Peyer's patch (tissue), 4 donors: ENCODE measurements at places on chromosomes 2 and 18.

DNA sequence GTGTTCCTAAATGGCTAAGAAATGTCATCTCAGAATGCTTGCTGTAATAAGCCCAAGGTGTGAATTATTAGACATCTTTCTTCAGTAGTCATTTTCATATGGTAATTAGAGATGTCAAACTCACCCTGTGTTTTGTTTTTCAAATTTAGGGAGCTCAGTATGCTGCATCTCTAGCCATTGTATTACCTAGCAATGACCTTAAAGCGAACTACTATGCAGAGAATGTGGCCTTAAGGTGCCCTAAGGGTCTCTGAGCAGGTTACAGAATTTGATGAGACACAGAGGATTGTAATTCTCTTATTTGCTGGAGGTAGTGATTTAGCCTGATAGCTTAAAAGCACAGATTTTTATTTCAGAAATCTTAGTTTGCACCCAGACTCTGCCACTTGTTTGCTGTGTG, 1052.6 kb upstream of the DDX18 start:
- no peaks in the 10 kb centered on the region for H3K36me3 ChIP-seq
- H3K27ac ChIP-seq: no peak overlapping the region
- no peak for DNase-seq
- H3K4me1 ChIP-seq: no peaks in the 10 kb centered on the region

GRCh38 chr2:231626449-231626848, 33.8 kb downstream of the TEX44 start:
- no peak for DNase-seq
- no peaks in the 10 kb centered on the region for H3K36me3 ChIP-seq
- no peak overlapping the region for H3K27ac ChIP-seq
- H3K27me3 ChIP-seq: no peaks in the 10 kb centered on the region
- no peaks in the 10 kb centered on the region for H3K4me1 ChIP-seq
- H3K4me3 ChIP-seq: no peak overlapping the region

DNA sequence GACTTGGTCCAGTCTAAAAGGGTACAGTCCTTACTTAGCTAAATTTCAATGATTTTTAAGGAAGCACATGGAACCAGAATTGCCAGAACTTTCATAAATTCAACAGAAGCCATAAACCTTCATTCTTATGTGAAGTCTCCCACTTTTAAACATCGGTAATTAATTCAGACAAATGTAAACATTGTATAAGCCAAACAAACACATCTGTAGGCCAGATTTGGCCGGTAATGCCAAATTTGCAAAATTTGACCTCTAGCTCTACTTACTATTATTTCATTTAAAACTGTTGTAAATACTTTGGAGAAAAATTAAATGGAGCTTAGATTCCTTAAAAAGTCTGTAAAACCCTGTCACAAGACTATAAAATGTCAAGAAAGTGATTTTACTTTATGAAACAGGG, 83.2 kb upstream of the GALNT5 start:
- H3K4me1 ChIP-seq: no peaks in the 10 kb centered on the region
- no peak overlapping the region for H3K4me3 ChIP-seq
- no peaks in the 10 kb centered on the region for H3K36me3 ChIP-seq
- no peaks in the 10 kb centered on the region for H3K27me3 ChIP-seq
- no peak for DNase-seq

GRCh38 chr2:237350597-237350996, 63.4 kb downstream of the COL6A3 start:
- no peaks in the 10 kb centered on the region for H3K4me1 ChIP-seq

- H3K4me3 ChIP-seq: no peak overlapping the region
- no peaks in the 10 kb centered on the region for H3K36me3 ChIP-seq
- H3K27ac ChIP-seq: no peak overlapping the region
- H3K4me1 ChIP-seq: no peaks in the 10 kb centered on the region
- no peaks in the 10 kb centered on the region for H3K27me3 ChIP-seq
- no peak for DNase-seq
Measured at GRCh38 chr2:159101755-159102489, 133.5 kb downstream of the TANC1 start.

DNA sequence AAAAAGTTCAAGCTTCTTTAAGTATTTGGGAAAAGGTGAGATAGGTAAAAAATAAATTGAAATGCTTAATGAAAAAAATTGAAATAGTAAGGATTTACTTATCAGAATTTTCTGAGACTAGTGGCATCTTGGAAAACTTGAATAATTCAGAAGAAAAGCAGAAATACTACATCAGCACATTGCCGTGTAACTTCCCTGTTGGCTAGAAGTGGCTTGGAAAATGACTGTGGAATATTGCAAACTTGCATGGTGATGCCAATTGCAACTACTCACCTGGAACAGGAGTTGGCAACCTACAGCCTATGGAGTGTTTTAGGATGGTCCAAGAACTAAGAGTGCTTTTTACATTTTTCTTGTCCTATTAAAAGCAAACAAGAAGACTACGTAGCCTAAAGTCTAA, 603.5 kb upstream of the VRK2 start:
- no peaks in the 10 kb centered on the region for H3K4me1 ChIP-seq
- no peaks in the 10 kb centered on the region for H3K36me3 ChIP-seq
- H3K27me3 ChIP-seq: no peaks in the 10 kb centered on the region
- H3K4me3 ChIP-seq: no peak overlapping the region

DNA sequence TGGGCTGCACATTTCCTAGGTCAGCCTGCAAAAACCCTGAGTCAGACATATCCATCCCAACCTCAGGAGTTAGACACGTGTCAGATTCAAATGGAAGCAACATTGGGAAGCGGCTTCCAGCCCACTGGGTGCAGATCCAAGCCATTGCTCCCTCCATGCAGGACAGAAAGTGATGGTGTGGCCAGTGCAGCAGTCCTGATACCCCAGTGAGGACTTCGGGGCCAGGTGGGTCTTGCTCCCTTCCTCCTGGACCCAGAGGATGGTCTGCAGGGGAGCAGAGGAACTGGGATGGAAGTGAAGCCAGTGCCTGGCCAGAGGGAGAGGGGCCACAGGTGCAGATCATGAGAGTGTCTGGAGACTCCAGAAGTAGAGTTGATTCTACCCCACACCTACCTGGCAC, 252.0 kb downstream of the FAM210A start:
- no peak overlapping the region for H3K4me3 ChIP-seq
- no peaks in the 10 kb centered on the region for H3K27me3 ChIP-seq
- no peak overlapping the region for H3K27ac ChIP-seq
- no peaks in the 10 kb centered on the region for H3K4me1 ChIP-seq
